ENCODE measurements at places on chromosomes 1 and 21.

- DNase-seq, result no peak
Measured at GRCh38 chr1:49971088-49971487, 52.7 kb downstream of the AGBL4 start.

GRCh38 chr21:43975469-43976098 lies 36.5 kb upstream of the TRAPPC10 start:
- peak; percentile 89 for DNase-seq

- DNase-seq, result no peak
Measured at GRCh38 chr1:211713231-211713630, 37.8 kb upstream of the NEK2 start.

DNA sequence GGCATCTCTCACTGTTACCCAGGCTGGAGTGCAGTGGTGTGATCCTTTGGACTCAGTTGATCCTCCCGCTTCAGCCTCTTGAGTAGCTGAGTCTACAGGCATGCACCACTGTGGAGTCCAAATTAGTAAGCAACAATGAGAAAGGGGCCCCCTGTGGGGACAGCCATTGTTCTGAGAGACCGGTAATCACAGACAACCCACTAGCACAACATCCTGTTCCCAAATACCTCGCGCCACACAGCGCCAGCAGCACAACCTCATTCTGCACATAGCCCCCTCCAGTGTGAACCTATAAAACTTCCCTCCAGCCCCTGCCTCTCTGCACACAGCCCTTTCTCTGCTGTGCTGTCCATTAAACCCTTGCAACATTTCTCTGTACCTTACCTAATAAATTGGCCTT lies 226.4 kb downstream of the DYRK1A start:
- DNase-seq, result no peak

- no peak for DNase-seq
Measured at GRCh38 chr1:28056129-28056925, 32.1 kb downstream of the EYA3 start.

DNA sequence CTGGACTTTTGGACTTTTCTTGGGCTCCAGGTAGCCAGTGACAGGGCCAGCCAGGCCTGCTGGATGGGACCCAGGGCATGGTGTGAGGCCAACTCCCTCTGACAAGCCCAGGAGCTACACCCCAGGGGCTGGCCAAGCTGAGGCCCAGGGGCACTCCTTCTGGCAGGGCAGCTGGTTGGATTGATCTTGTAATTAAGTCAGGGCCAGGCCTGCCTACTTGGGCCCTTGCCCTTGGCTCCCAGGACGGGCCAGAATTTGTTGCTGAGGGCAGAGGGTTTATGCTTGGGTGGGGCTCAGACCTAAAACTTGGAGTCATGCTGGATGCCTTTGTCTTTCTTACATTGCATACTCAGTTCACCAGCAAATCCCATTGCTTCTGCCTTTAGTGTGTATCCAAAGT lies 20.7 kb downstream of the KCNA2 start:
- DNase-seq, result no peak

DNA sequence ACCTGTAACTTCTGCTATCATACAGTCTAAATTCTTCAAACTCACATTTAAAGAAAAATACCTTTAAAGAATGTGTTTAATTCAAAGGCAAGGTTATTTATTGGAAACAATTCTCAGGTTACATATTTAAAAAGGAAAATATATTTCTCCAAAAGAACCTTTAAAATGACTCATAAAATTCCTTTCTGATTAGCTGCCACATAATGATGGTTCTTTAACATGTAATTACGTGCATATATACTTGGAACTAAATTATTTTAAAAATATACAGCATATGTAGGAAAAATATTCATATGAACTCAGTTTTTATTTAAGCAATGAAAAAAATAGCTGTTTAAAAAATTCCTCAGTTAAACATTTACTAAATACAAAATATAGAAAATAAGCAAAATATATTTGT lies 173.6 kb downstream of the COP1 start:
- DNase-seq, result no peak

DNA sequence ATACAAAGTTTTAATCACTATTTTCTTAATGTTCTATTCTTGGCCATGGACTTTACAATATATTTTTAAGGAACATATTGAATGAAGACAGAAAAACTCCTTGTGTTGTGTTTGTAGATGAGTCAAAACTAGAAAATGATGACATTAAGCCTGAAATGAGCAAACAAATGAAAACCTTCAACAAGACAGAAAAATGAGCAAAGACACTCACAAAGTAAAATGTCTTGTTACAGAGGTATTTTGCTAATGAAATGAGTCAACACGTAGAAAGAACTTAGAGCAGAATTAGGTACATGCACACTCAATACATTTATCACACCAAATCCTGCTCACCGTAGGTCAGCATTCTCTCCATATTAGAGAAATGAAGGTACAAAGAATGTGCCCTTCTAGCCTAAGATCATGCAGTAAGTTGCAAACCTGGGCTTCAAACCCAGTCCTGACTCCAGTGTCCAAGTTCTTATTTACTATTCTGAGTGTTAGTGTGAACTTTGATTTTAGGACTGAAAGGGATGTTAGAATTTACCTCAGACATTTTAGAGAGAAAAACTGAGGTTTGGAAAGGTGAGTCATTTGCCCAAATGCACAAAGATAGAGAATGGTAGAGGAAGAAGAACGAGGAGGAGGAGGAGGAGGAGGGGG lies 133.9 kb upstream of the SGIP1 start:
- DNase-seq, result no peak

GRCh38 chr1:236524142-236524894 lies 536 bp downstream of the LGALS8 start:
- peak; percentile 63 for DNase-seq

- DNase-seq, result no peak
Measured at GRCh38 chr1:165632491-165632890, 1.5 kb downstream of the MGST3 start.

GRCh38 chr1:54811066-54811465 lies 9.9 kb upstream of the TTC22 start:
- DNase-seq, result peak; percentile 6

DNA sequence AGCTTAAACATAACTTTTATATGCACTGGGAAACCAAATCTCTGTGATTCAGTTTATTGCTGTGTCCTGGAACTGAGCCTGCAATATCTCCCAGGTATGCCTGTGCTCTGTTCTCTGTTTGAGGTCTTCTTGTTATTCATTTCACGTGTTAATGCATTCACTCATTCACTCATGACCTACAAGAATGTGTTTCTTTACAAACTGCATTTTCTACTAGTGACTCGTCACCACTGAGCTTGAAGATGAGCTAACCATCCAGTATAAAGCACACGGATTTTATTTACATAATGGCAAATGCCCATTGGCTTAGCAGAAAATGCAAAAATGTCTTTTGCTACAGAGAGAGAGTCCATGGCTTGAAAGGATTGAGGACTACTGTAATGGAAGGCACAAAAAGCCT lies 75.0 kb upstream of the DUSP10 start:
- no peak for DNase-seq

- no peak for DNase-seq
Measured at GRCh38 chr21:15793550-15794235, 63.9 kb downstream of the USP25 start.

DNA sequence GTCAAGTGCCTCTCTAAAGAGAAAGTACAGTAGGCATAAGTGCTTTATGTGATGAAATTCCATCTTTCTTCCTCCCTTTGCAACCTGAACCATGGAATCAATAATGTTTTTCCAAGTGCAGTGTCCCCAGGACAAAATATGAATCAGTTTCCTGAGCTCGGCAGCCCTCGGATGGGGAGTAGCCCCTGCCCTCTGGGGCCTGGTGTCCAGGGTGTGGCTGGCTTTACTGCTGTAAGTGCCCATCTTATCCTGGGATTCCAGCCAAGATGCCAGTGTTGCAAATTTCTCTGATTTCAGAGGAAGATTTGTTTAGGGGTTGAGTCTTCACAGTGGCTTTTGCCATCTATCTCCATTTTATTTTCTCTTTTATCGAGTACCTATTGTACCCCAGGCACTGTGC lies 40.5 kb upstream of the SRP9 start:
- DNase-seq, result no peak

DNA sequence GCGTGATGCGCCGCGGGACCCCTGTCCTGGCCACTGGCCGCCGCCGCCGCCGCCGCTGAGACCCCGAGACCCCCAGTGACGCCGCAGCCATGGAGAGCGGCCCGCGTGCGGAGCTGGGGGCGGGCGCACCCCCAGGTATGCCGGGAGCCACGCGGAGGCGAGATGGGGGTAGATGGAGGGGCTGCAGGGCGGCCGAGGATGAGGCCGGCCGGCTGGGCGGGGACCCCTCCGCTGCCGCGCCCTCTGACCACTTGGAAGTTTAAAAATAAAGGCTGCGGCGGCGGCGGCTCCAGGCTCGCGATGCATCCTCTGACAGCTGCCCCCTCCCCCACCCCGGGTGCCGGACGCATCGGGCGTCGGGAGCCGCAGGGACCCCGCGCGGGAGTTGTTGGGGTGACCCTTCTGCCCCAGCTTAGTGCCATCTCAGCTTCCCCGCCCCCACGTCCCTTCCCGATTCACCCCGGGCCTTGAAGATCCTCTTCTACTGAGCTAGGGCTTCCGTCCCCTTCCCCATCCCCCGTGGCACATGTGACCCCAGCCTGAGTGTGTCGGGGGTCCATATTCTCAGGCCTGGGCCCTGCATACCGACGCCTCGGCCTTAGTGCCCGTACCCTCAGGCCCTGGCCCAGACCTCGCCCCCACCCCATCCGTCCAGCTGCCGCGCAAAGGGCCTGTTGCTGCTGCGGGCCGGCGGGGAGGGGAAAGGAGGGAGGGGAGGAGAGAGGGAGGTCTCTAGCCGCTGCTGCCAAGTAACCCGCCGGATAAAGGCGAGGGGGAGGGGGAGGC lies 562 bp downstream of the MAP7D1 start:
- DNase-seq, result peak; percentile 85

GRCh38 chr1:240768979-240769378 lies 157.0 kb upstream of the GREM2 start:
- DNase-seq, result no peak

GRCh38 chr1:59684698-59685097 lies 130.1 kb upstream of the HOOK1 start:
- no peak for DNase-seq

DNA sequence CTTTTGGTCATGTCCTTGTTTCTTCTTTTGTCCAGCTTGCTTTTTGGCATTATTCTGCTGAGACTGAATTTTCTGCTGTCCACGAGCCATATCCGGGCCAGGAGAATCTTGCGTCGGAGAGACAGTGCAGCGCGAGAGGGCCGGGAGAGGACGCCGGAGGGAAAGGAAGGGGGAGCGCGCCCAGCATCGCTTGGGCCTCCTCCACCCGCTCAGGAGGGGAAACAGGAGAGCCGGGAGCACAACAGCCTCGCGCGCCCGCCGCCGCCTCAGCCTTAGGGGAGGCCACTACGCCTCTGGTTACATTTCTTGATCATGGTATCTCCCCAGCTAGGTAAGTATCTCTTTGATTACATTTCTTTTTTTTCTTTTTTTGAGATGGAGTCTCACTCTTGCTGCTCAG lies 7.4 kb upstream of the DEGS1 start:
- DNase-seq, result no peak

DNA sequence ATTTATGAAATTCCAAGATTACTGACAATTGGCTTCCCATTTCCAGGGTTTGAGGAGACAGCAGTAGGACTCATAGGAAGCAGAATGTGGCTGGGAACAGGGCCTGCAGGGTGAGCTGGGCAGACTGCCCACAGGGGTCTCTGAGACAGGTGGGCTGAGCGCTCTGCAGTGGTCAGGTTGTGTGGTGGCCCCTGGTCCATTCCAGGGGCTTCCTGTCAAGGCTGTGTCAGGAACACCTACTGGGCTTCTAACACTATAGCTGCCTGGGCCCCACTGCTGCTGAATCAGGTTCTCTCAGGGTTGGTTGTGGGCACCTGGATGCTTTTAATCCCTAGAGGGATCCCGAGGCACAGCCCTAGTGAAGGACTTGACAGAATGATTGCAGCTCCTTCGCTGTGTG lies 72.1 kb downstream of the BACE2 start:
- no peak for DNase-seq

GRCh38 chr21:41032541-41032940 lies 135.4 kb upstream of the BACE2 start:
- no peak for DNase-seq

GRCh38 chr1:153790966-153791647 lies 15.9 kb downstream of the SLC27A3 start:
- peak; percentile 62 for DNase-seq

GRCh38 chr1:221473411-221473810 lies 268.5 kb downstream of the DUSP10 start:
- no peak for DNase-seq

- DNase-seq, result no peak
Measured at GRCh38 chr1:74343216-74343615, 108.0 kb downstream of the TNNI3K start.

GRCh38 chr1:61082311-61083012 lies at the start of gene NFIA:
Gene NFIA (plus strand): TSS chr1:61082561.
- peak; percentile 67 for DNase-seq

DNA sequence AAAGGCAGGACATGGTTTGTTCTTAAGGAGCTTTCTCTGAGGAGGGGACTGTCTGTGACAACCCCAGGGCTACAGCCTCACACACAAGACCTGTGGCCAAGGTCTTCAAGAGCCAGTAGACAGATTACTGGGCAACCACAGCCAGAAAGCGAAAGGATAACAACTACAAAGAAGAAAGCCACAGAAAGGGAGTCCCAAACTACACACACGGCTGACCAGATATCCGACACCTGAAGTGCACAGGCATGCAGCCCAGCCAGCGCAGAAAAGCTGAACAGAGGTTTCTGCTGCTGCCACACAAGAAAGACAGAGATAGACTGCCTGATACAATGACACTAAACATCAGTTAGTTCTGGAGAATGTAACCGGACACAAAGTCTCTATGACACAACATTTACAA lies 21.4 kb upstream of the NADK start:
- DNase-seq, result no peak

DNA sequence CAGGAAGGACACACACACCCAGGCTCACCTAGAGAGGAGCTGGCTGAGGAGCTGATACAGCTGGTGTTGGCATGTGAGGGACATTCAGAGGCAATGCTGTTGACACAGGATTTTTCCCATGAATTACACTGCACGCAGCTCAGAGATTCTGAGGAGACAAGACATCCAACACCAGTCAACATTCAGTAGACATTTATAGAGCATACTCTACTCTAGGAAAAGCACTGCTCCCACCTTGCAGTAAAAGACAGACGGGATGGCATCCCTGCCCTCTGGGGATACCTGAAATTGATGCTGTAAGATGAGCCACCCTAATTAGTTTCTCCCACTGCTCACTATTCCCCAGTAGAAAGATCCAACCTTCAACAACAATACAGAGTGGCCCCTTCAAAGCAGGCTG lies 5.1 kb downstream of the LYPD8 start:
- no peak for DNase-seq

GRCh38 chr1:36831186-36831810 lies 203.0 kb downstream of the GRIK3 start:
- no peak for DNase-seq

DNA sequence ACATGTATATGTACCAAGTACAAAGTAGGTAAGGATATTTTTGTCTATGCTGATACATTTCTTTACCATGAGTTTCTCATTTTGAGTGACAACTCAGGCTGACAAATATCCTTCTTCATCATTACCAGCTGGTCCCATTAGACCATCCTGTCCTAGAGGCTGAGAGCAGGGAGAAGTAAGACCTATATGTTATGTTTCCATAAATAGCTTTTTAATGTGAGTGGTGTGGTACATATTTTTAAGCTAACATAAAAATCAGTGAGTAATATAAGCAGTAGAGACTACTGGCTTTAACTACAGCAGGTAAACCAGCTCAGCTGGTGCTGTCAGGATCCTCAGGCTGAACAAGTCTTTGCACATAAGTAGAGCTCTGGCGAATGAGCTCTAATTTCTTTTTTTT lies 62.4 kb downstream of the CLEC20A start:
- DNase-seq, result no peak

GRCh38 chr1:181206513-181206912 lies 118.0 kb downstream of the IER5 start:
- DNase-seq, result no peak

GRCh38 chr1:223843934-223844786 lies 1.6 kb downstream of the TP53BP2 start:
- DNase-seq, result no peak
